Hematopoietic multipotent progenitor cell treated with erythropoietin and hydrocortisone succinate and interleukin-3 and kit ligand, for 4 days (in vitro differentiated cells): ENCODE measurements at places on chromosomes 11 and 22.
A peak's percentile ranks its signal among the peaks of the same experiment; 100 is the strongest.

- peak; percentile 47 for DNase-seq
Measured at GRCh38 chr22:44702479-44703198, 635 bp downstream of the PRR5 start.

DNA sequence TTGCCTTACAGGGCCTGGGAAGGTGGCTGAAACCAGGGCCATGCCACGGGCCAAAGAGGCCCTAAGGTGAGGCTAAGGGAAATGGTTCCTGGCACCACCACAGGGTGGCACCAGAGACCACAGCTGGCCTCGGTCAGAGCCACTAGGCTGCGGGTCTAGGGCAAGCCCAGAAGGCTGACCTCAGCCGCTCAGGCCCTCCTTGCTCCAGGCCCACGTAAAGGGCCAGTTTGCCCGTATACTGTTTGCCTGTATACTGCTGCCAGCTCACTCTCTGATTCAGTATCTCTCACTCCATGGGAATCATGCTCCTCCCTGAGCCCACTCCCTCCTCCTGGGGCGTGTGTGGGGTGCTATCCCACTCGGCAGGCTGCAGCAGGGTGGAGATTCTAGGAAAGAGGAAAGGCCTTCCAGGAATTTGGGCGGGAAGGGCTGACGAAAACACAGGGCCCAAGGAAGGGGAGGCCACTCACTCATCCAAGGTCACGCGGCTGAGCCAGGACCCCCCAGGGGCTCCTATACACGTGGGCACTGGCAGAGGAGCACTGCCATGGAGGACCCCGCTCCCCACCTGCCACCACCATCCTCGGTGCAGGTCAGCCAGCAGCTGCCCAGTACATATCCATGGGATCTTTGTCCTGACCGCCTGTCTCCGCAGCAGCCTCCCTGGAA, 62.4 kb downstream of the NECTIN1 start:
- DNase-seq, result peak; percentile 81

DNA sequence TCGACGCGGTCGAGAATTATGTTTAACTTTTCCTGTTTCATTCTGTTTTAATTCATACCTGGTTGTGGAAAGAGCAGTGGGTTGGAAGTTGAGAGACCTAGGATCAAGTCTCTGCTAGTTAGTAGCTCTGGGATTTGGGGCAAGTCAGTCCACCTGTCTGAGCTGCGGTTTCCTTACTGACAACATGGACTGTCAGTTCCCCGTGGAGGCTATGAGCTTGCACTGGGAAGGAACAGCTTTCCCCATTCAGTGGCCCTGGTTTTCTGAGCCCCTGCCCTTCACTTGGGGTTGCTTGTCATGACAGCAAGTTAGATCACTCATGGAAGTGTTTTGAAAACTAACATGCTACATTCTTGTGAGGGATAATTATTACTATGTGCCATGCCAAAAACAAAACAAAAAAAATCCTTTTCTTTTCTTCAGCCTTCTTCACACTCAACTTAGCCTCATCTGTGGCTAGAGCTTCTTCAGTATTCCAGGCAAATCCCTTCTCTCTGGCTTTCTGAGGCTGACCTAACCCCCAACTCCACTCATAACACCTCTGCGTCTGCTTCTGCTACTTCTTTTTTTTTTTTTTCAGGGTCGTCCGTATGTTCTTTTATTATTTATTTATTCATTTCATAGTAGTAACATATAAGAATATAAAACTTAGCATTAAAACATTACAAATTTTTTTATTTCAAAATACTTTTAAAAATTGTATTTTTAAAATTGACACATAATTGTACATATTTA, 43.0 kb upstream of the ZBED5 start:
- DNase-seq, result no peak

GRCh38 chr11:105046898-105047579, 1.9 kb upstream of the CARD16 start:
- DNase-seq, result no peak

DNA sequence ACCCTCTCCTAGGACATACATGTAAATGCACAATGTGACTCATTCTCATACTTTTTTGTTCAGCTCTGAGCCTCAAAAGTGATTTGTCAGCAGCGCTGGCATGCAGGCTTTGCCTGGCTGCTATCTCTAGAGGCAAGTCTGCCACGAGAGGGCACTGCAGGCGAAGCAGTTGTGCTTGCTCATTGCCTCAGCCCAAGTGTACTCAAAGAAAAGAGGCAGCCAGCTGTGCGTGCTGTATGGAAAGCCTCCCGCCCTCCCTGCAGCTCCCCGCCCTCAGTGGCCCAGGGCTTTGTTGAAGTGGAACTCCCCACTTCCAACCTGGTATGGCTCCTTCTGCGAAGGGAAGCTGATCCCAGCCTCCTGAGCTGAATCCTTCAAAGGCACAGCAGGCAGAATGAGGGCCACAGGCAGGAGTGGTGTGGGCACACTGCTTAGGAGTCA, 16.3 kb downstream of the SDHAF2 start:
- peak; percentile 95 for DNase-seq
